ENCODE measurements at places on chromosomes 1 and 21.
A peak's percentile ranks its signal among the peaks of the same experiment; 100 is the strongest.

DNA sequence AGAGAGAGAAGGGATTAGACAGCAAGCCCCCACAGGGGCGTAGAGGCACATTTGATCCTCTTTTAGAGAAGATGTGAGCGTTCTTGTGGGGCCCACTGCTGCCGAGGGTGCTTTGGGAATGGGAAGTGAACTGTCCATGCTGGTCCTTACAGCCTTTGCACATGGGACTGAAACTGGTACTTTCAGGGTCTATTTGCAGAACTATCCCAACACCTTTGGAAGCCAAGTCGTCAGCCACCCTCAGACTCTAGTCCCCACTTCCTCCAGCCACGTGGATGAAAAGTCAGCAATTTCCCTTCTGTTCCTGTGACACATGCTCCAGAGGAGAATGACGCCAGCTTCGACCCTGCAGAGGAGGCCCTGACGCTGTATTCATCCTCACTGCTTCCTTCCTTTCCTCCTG, 2.6 kb upstream of the RAB7B start:
- DNase-seq = no peak

GRCh38 chr1:22801761-22802160, 91.1 kb downstream of the EPHB2 start:
- DNase-seq = no peak

GRCh38 chr1:19650416-19651140, 6.5 kb downstream of the NBL1 start:
- DNase-seq = no peak

DNA sequence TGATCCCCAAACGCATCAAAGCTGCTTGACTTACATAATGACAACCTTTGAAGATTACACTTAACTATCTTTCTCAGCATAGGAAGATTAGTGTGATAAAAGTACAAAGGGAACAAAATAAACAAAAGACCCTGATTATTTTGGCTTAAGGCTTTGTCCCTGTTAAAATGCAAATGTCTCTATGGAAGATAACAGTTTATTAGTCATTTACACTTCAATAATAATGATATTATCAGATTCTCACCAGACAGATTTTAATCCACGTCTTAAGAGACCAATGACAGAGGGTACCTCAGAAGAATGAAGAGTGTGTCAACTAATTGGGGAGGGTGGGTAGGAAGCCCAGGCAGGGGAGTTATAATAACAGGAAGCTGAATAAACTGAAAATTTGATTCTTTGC, 510.4 kb upstream of the PTBP2 start:
- no peak for DNase-seq

- no peak for DNase-seq
Measured at GRCh38 chr1:54610048-54610447, 13.3 kb downstream of the FAM151A start.

GRCh38 chr21:44334329-44335030, 4.7 kb downstream of the CFAP410 start:
- no peak for DNase-seq

GRCh38 chr1:6601049-6601922, 1.4 kb downstream of the KLHL21 start:
- DNase-seq = no peak

DNA sequence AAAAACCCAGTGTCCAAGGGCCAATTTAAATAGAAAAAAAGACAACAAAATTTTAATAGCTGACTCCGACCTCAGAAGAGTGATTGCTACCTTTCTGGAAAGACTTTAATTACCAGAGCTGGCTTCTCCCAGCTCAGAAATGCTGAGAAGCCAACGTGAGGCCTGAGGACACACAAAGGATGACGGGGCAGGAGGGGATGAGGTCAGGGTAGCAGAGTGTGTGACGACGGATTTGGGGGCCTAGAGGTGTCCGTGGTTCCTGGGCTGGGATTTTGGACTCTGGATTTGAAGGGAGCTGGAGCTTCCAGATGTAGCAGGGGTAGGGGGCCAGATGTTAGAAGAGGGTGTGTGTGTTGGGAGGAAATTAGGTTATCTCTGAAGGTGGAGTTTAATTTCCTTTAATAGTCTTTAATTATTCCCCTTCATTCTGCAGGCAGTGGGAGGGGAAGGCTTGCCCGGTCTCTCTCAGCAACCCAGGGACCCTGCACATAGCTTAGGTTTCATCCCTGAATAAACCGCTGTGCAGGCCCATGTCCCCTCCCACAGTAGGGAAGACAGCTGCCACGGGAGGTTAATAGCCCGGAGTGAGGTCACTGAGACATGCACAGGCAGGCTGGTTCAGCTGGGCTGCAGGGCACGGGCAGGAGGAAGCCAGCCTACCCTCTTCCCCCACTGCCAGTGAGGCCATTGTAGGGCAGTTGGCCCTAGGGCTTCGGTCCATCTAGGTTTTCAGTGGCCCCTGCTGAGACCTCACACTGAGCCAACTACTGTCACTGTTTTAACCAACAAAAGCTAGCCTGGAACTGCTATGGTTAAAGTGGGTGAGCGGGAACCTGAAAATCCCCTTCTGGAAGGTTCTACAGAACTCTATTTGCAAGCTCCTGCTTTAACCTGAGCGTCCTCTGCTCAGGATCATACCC, 3.8 kb upstream of the PADI3 start:
- DNase-seq = no peak

DNA sequence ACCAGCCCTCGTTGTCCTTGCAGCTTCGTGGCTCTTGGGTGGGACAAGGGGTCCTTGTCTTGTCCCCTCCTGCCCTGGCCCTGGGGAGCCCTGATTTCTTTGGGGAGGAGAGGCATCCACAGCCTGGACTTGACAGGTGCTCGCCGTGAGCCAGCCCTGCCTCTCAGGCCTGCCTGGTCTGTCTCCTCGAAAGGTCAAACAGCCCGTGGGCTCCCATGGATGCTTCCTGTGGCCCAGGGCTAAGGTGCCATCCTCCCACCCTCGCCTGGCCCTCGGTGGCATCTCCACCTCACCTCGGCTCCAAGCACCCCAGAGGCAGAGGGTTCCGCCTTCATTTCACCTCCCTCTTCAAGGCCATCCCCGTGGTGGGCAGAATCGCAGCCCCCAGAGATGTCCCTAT, 9.0 kb downstream of the LRRC3 start:
- no peak for DNase-seq

- DNase-seq = no peak
Measured at GRCh38 chr1:111825217-111825616, 69.5 kb downstream of the DDX20 start.

DNA sequence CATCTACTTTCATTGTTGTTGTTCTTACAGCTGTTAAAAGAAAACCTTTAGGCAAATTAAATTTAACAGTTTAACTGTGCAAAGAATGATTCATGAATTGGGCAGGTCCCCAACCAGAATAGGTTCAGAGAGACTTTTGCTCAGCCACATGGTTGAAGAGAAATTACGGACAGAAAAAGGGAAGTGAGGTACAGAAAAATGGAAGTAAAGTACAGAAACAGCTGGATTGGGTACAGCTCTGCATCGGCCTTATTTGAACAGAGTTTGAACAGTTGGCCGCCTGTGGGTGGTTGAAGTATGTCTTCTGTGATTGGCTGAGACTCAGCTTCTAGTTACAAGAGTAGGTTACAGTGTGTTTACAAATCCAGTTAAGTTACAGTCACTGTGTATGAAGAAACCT, 210.1 kb downstream of the FGGY start:
- no peak for DNase-seq

GRCh38 chr1:183246436-183246835, 60.4 kb downstream of the LAMC2 start:
- DNase-seq = no peak

- DNase-seq = no peak
Measured at GRCh38 chr1:206142011-206142410, 24.8 kb upstream of the AVPR1B start.

GRCh38 chr1:239804266-239804665, 287.4 kb upstream of the FMN2 start:
- no peak for DNase-seq

- DNase-seq = peak; percentile 72
Measured at GRCh38 chr1:33392639-33393038, 38.3 kb downstream of the PHC2 start.

GRCh38 chr1:206517784-206518183, 10.5 kb downstream of the RASSF5 start:
- no peak for DNase-seq

GRCh38 chr1:5651964-5652821, 340.0 kb downstream of the NPHP4 start:
- no peak for DNase-seq

GRCh38 chr1:119582801-119583200, 65.3 kb downstream of the ZNF697 start:
- DNase-seq = peak; percentile 9

DNA sequence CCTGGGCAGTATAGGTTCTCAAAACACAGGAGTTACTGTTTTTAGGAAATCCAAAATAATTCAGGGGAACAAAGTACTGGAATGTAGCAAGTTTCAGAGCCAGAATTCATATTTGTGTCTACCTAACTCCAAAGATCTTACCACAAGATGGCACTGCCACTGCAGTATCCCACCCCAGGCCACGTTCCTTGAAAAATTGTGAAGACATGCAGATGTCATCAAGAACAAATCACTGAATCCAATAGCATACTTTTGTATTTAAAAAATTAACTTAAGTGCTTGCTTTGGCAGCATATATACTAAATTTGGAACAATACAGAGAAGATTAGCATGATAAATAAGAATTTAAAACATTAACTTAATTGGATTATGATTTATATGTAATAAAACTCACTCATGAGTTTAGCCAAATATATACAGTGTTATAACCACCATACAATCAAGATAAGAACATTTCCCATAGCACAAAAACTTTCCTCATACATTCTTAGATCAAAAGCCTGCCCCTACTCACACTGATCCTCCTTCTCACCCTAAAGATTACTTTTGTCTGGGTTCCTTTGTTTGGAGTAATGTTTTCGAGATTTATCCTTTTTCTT, 209.9 kb downstream of the FAF1 start:
- no peak for DNase-seq

DNA sequence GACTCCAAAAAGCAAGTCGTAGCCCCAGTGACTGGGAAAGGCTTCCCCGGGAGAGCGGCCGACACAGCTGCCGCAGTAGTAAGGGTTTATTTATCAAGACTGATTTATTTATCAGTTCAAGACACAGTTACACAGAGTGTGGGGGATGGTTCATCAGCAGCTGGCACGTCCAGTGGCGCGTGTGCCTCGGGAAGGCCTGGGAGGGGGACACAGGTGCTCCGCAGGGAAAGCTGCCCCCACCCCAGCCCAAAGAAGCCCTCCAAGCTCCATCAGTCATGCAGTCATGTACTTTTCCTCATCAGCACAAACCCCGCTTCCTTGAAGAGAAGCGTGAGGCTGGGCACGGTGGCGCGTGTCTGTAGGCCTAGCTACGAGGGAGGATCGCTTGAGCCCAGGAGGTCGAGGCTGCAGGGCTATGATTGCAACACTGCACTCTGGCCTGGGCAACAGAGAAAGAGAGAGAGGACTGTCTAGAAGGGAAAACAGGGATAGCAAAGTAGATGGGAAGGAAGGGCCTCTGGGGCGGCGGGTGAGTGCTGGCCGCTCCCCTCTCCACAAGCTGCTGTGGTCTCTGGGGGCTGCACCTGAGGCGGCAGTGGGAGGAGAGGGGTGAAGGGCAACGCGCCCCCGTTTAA, 53.2 kb downstream of the PRKCZ start:
- DNase-seq = no peak

- DNase-seq = no peak
Measured at GRCh38 chr1:164233149-164233548, 325.8 kb upstream of the PBX1 start.

DNA sequence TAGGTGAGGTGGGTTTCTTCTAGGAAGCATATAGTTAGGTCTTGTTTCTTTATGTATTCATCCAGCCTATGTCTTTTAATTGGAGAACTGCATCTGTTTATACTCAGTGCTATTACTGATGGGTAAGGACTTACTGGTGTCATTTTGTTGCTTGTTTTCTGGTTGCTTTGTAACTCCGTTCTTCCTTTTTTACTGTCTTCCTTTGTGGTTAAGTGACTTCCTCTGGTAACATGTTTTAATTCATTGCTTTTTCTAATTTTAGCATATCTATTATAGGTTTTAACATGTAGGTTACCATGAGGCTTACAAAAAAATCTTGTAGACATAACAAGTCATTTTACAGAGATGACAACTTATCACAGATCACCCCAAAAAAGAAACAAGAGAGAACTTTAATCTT, 160.8 kb downstream of the VAV3 start:
- DNase-seq = no peak

DNA sequence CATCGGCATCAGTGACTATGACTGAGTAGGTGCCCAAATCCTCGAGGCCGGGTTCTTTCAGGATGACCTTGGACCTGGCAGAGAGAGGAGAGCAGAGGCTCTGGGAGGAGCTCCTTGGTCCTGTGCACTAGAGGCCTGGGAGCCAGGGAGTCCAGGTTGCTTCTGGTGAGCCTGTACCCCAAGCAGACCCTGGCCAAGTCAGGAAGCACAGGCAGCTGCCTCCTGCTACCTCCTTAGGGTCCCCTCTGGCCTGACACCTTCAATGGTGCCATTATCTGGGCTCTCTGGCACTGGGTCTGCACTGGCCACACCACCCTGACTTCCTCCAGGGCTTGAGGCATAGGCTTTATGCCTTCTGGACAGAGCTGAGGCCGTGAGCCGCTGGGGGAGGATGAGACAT, 37.7 kb downstream of the MYOM3 start:
- DNase-seq = no peak

GRCh38 chr1:202010180-202011015, at the start of gene ELF3:
ELF3 (plus strand) TSS chr1:202010587; CDS start chr1:202011137, 550 bp downstream.
- peak; percentile 97 for DNase-seq

- no peak for DNase-seq
Measured at GRCh38 chr1:1207571-1207892, 1.1 kb upstream of the TNFRSF18 start.

DNA sequence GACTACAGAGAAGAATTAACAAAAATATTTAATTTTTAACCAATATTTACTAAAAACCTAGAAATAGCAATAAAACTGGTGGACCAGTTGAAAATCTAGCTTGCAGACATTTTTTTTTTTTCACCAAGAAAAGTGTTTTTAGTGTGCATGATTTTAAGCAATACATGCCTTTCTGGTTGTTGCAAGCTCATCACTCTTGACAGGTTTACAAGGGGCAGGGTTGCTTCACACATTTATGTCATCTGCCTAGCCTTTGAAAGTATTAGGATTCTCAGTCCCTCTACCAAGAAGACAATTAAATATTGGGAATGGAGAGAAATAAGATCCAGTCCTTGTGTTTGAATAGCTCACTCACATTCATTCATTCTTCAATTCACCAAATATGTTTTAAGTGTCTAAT, 53.8 kb upstream of the LYPLAL1 start:
- no peak for DNase-seq

DNA sequence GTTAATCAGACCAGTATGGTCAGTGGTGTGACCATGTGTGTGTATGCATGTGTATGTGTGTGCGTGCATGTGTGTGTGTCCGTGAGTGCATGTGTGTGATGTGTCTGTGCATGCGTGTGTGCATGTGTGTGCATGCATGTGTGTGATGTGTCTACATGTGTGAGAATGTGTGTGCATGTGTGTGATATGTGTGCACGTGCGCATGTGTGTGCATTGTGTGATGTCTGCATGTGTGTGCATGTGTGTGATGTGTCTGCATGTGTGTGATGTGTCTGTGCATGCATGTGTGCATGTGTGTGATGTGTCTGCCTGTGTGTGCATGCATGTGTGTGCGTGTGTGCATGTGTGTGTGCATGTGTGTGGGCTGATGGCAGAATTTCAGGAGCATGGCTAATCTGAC, 58.2 kb downstream of the SIK1 start:
- no peak for DNase-seq
